ENCODE measurements at places on chromosomes 12 and 14.

GRCh38 chr14:90559811-90560492 is 163.1 kb downstream of the CALM1 start:
- DNase-seq = no peak

- peak; percentile 58 for DNase-seq
Measured at GRCh38 chr14:100294213-100294962, 11.9 kb downstream of the SLC25A29 start.

- DNase-seq = peak; percentile 61
Measured at GRCh38 chr12:106527356-106527755, 55.4 kb upstream of the RFX4 start.

DNA sequence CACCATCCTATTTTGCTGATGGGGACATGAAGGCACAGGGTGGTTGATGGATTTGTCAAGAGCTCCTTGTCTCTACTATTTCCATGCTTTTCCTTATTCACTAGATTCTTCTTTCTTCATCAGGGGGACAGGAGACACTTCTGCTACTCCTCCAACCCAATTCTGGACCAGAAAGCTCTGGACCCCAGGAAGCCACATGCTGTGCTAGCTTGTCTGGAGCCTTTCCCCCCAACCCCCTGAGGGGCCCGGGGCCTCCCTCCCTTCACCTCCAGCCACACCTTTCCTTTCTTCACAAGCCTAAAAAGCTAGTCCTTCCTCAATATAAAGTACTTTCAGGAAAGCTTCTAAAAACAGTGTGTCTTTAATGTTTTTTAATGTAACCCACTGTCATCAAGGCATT is 75.1 kb upstream of the CAPRIN2 start:
- DNase-seq = no peak

- no peak for DNase-seq
Measured at GRCh38 chr14:39034481-39035296, 68.3 kb downstream of the SEC23A start.

DNA sequence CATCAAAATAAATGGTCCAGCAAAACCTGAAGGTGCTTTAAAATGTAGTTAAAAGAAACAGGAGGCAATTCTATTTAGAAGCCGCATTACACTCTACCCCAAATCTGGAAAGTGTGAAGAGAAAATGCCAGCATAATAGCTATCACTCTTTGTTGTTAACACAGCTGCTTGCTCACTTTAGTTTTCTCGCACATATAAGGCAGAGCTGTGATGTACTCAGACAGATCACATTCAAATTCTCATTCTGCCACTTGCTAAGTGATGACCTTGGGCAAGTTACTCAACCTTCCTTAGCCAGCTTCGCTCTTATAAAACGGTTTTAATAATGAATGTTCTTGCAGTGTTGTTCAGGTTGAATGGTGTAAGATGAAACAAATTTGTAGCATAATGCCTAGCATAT is 56.0 kb upstream of the MGAT4C start:
- no peak for DNase-seq

DNA sequence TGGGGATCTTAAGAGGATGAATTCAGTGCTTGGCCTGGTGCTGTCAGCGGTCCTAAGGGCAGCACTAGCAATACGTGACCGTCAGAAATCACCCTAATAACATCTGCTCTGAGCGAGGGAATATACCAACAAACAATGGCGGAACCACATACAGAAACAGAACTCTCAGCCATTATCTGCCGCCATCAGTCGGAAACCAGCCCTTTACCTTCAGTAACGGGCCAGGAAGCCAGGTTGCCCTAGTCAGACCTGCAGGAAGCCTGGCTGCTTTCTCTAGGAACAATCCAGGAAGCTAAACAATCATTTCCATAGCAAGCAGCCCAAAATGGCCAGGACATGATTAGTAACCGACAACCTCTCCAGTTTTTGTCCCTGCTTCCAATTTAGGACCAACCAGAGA is 5.6 kb downstream of the CDCA4 start:
- no peak for DNase-seq

GRCh38 chr12:104372061-104372720 is 68.7 kb downstream of the EID3 start:
- DNase-seq = no peak

DNA sequence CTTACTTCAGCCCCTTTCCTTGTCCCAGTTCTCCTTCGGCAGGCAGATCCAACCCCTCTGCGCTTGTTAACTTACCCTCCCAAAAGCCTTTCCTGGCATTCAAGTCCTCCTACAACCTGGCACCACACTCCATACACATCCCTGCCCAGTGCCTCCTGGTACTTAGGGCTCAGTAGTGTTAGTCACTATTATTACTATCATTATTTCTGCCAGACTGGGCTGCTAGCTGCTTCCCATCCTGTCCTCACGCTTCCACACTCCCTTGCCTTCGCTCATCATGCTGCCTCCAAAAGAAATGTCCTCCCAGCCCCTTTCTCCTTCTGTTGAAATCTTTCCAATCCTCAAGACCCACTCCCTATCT is 1.6 kb upstream of the HDAC7 start:
- DNase-seq = no peak

- DNase-seq = no peak
Measured at GRCh38 chr12:32047357-32048212, 59.1 kb upstream of the BICD1 start.

DNA sequence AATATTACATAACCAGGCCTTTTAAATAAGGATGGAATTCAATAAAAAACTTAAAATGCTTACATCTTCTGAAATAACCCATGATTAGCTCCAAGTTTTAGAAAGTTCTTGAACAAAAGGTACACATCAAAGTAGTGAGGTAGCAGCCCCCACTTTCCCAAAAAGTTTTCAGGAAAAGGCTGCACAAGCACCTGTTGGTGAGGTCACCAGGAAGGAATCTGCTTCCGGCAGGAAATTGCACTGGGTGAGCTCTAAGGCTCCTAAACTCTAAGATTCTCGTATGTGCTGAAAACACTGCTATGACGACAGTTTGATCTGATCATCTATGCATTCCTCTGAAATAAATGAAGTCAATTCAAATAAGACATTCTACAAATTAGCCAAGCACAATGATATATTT is 34.3 kb upstream of the TTC7B start:
- peak; percentile 69 for DNase-seq

DNA sequence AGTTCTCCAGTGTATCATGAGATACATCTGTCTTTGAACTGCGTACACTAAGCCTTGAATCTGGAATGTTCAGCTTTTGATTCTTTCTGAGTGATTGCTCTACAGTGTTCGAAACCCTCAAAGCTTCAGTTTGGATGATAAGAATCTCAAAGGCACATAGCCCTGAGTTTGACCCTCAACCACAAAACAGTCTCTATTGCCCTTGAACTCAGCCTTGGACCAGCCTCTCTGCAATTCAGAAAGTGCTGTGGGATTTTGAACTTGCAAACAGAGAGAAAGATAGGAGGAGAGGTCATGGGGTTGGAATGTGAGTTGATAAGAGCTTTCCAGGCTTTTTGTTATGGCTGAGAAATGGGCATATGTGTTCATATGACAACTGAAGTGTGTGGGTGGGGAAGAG is 100.3 kb downstream of the MYRFL start:
- no peak for DNase-seq

DNA sequence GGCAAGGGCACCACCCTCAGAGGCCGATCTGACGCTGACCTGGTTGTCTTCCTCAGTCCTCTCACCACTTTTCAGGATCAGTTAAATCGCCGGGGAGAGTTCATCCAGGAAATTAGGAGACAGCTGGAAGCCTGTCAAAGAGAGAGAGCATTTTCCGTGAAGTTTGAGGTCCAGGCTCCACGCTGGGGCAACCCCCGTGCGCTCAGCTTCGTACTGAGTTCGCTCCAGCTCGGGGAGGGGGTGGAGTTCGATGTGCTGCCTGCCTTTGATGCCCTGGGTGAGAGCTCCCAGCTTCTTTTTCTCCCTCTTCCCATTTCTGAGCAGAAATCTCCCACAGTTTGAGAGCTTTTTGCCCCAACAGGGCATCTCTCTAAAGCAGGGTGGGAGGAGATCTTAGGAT is 1.8 kb downstream of the OAS1 start:
- no peak for DNase-seq

GRCh38 chr12:107748472-107748871 is 12.5 kb downstream of the PRDM4 start:
- DNase-seq = no peak

DNA sequence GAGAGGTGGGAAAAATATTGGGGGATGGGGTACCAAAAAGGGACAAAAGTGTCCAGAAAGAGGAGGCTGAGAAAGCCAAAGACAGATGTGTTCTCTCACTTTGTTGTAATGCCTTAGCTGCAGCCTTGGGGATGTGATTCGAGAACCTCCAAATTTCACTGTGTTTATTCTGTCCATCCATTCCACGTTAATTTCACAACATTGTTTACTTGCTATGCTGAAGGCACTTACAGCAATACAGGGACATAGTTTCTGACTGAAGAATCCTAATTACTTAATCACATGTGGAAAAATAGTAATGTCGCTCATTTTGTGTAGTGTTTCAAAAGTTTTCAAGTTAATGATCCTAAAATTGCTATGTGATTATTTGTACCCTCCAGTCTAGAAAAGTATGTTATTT is 146.2 kb upstream of the SLC38A2 start:
- no peak for DNase-seq

DNA sequence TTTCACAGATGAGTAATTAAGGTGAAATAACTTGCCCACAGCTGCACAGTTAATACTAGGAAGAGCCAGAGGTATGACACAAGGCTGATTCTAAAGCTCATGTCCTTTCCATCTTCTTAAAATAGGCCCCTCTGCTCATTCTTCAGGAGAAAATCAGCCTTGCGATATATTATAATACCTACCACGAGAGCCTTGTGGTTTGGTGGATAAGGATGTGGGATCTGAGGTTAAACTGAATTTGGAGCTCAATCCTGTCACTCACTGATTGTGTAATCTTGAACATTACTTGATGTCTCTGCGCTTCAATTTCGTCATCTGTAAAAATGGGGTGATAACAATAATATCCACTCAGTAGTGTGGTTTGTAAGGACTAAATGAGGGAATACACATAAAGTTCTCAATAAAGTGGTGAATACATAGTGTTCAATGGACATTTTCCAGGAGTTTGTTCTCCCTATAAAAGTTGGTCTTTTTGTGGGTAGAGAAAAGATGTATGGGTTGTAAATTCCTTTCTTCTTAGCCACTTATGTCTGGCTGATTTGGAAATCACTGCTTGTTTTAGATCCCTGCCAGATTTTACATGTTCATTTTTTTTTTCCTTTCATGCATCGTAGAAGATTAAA is 25.1 kb upstream of the ATP2B1 start:
- DNase-seq = peak; percentile 68

DNA sequence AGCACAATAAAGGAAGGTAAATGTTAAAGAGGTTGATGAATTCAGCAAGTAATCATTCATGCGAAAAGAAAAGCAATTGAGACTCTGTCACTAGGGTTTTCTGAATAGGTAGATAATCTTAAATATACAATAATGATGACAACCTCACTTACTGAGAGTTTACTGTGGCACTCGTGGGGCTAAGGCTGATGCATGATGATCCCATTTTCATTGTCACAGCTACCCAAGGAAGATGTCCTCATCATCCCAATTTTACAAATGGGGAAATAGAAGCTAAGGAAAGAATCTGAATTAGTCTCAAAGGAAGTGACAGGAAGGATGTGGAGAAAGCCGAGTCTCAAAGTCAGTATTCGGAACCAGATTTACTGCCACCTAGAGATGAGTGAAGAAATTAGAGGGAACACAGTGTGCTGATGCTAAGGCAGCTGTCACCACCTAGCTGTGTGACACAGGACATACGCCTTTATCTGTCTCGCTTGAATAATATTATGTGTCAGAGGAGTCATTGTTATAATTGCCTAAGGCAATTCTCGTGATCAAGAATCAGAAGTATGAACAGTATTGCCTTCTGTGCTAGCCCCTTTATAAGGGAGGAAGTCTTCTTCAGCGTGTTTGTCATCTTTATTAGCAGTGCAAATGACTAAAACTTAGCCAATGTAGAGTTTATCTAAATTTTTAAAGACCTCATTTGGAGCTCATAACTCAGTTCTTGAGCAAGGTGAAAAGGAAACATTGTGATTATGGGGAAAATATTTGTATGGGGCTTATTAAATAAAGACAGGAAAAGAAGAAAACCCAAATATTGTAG is 63.2 kb downstream of the ERGIC2 start:
- DNase-seq = peak; percentile 90

DNA sequence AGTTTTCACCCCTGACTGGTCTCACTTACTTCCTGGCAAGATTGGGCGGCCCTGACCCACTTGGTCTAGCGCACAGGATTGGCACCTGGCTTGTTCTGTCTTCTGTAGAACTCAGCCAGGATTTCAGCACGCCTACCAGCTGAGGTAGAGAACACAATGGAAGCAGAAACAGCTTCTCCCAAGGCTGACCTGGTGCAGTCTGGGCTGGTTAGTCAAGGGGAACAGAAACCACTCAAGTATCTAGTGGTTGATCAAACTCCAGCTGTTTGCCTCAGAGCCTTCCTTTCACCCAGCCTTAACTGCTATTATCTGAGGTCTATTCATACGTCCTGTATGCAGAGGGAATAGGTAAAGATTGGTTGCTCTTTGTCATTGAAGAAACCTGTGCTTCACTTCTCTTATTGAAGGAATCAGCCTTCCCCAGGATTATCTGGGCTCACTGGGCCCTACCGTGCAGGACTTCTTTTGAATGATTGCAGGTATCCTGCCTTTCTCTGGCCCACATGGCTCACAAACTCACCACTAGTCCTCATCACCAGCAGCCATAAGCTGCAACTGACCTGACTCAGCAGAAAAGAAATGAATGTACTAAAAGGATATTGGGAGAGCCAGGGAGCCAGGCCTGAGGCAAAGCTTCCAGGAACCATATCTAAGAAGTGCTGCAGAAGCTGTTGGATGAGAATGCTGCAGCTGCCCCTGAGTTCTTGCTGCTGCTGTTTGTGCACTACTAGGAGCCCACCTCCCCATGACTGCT is 2.5 kb upstream of the PLEKHD1 start:
- no peak for DNase-seq

- DNase-seq = no peak
Measured at GRCh38 chr12:64694130-64695040, 64.8 kb downstream of the GNS start.

DNA sequence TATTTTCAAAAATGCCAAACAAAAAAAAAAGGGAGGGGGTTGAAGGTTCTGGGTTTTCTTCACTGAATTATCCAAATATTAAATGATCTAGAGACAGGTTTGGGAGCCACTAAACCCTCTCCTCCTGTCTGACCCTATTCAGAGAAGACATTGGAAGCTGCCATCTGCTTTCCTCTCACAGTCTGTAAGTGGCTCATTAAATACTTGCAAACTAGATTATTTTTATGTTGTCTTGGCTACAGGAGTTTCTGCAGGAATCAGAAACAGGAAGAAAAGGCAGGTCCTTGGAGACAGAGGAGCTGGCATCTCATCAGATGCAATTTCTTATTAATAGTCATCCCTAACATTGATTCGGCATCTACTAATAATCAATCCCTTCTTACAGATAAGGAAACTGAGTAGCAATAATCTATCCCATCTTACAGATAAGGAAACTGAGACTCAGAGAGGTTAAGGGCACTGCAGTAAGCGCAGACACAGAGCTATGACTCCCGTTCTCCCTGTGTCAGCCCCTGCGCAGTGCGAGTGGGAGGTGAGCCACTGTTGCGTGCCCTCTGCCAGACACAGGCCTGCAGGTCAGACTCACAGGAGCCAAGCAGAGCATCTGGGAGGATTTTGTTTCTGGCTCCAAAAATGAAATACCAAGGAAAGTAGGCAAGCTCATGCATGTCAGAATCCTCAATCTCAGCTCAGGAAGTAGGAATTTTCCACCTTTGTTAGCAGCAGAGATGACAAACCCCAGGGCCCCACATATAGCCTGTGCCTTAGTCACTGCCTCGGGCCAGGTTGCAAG is 11.0 kb downstream of the BDKRB2 start:
- no peak for DNase-seq
